PC-3 (cell line): ENCODE measurements at places on chromosomes 7 and 10.
A peak's percentile ranks its signal among the peaks of the same experiment; 100 is the strongest.

- no peak for DNase-seq
Observed at GRCh38 chr7:139640681-139641080, 117.2 kb downstream of the CLEC2L start.

- peak; percentile 99 for DNase-seq
Observed at GRCh38 chr10:73529089-73529832, 33.4 kb upstream of the PPP3CB start.

GRCh38 chr7:47340517-47340916 lies 241.4 kb downstream of the TNS3 start:
- DNase-seq = no peak

- no peak for DNase-seq
Observed at GRCh38 chr7:92655346-92655884, 65.2 kb upstream of the FAM133B start.

- no peak for DNase-seq
Observed at GRCh38 chr10:25575343-25575742, 358.7 kb upstream of the MYO3A start.

DNA sequence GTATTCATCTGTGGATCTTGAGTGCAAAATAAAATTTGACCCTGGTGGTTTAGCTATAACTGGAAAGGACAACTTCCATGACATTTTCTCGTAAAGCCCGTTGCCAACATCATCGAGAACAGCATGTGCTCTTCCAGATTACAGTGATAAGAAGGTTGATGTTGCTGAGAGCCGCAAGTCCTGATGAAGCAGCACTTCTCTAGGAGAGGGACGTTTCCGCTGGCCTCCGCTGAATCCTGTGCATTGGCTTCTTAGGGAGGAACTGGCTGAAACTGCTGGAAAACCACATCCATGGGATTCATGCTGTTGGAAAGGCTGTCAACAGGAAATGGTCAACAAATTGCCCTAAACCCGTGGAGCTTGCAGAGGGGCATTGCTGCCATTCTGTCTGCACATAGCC lies 21.4 kb upstream of the ABCB5 start:
- DNase-seq = no peak

GRCh38 chr7:44982535-44982923 lies 3.7 kb upstream of the MYO1G start:
- no peak for DNase-seq

DNA sequence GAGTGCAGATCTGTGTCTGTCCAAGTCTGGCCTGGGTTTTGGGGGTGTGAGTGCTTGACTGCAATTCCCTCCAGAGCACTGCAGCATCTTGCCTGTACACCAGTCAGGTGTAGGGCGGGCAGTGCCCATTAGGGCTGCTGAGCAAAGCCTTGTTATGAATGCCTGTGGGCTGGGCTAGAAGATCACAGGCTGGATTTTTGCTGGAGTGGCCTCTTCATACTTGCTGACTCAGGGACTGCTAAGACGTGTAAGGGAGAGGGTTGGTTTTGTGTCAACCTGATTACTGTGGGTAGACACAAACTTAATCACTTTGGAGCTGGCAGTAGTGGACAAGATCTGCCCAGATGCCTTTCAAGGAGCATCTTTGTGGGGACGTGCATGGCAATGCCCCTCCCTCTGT lies 29.6 kb downstream of the DMBT1 start:
- no peak for DNase-seq

DNA sequence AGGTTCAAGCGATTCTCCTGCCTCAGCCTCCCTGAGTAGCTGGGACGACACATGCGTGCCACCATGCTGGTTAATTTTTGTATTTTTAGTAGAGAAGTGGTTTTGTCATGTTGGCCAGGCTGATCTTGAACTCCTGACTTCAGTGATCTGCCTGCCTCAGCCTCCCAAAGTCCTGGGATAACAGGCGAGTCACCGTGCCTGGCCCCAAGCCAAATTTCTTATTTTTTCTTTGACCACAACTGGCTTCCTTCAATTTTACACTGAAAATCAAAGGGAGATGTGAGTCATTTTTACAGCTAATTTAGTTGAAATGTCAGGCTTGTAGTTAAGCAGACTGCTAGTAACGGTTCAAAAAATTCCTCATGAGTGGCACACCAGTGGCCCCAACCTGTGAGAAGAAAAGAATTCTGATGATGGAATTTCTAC lies 7.8 kb downstream of the RNF216 start:
- peak; percentile 83 for DNase-seq

- peak; percentile 54 for DNase-seq
Observed at GRCh38 chr10:98425511-98426352, 10.8 kb upstream of the PYROXD2 start.
